Naive thymus-derived CD4-positive, alpha-beta T cell (primary cell): ENCODE measurements at places on chromosomes 3 and 15.

DNA sequence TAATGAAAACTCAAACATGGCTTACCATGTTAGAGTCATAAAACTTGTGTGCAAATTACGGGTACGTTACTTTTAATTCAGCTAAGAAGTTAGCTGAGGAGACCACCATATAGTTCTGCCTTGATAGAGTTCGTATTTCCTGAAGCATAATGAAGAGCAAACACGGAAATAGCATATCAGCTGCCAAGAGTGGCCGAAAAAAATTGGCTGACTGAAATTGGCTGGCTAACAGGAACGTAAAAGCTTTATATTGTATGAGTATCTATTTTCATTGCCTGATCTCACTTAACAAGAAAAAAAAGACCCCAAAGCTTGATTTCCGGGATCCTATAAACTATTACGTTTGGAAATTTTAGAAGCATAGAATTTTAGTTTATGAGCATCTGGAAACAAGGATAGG, 1222.9 kb downstream of the ZPLD1 start:
- H3K36me3 ChIP-seq: no peaks in the 10 kb centered on the region
- H3K27me3 ChIP-seq: no peaks in the 10 kb centered on the region
- DNase-seq: no peak
- no peak overlapping the region for H3K4me3 ChIP-seq

- H3K4me3 ChIP-seq: no peak overlapping the region
- H3K4me1 ChIP-seq: no peaks in the 10 kb centered on the region
- H3K36me3 ChIP-seq: no peaks in the 10 kb centered on the region
- H3K27me3 ChIP-seq: no peaks in the 10 kb centered on the region
- H3K27ac ChIP-seq: no peak overlapping the region
- DNase-seq: no peak
Observed at GRCh38 chr3:142007710-142008399, 131.4 kb downstream of the ATP1B3 start.

- no peaks in the 10 kb centered on the region for H3K27me3 ChIP-seq
- H3K27ac ChIP-seq: no peak overlapping the region
- no peak overlapping the region for H3K4me3 ChIP-seq
- no peaks in the 10 kb centered on the region for H3K4me1 ChIP-seq
Observed at GRCh38 chr3:169522595-169523529, 140.7 kb downstream of the MECOM start.

- H3K4me3 ChIP-seq: no peak overlapping the region
- no peak for DNase-seq
- H3K27ac ChIP-seq: no peak overlapping the region
- H3K4me1 ChIP-seq: no peaks in the 10 kb centered on the region
- no peaks in the 10 kb centered on the region for H3K27me3 ChIP-seq
- H3K36me3 ChIP-seq: no peaks in the 10 kb centered on the region
Observed at GRCh38 chr15:35477312-35478262, 68.4 kb downstream of the DPH6 start.

DNA sequence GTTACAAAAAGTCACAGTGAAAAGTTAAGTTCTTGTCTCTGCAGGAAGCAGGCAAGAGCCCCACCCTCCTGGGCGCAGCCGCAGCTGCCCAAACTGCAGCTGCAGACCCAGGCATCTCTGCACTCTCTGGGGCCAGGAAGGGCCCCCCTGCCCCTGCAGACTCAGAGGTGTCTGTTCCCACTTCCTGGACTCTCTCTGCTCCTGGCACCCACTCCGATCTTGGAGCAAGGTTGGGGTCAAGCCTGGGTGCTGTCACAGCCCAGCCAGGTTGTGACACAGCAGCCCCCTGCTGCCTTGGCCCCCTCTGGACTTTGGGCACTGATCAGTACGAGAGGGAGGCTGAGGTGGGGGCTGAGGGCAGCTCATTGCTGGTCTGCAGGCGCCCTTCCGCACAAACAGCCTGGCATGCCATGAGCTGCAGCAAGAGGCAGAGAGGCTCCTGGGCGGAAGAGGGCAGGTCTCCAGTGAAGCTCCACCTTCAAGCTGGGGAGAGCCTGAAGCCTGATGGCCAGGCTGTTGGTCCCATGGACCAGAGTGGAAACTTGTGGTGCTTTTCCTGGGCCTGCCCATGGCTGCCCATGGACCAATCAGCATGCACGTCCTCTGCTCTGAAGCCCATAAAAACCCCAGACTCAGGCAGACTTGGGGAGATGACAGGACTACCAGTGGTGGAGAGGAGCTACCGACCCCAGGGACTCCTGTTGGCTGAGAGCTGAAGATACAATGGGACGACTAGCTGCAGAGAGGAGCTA, 42.9 kb upstream of the LRRFIP2 start:
- H3K4me1 ChIP-seq: peaks cover 37% of the 10 kb centered on the region
- H3K36me3 ChIP-seq: no peaks in the 10 kb centered on the region
- peak overlapping the region; percentile 3 for H3K4me3 ChIP-seq
- H3K27ac ChIP-seq: peak overlapping the region; percentile 17
- DNase-seq: no peak

- no peak for DNase-seq
- no peak overlapping the region for H3K27ac ChIP-seq
- no peaks in the 10 kb centered on the region for H3K27me3 ChIP-seq
- H3K4me1 ChIP-seq: no peaks in the 10 kb centered on the region
- no peak overlapping the region for H3K4me3 ChIP-seq
- no peaks in the 10 kb centered on the region for H3K36me3 ChIP-seq
Observed at GRCh38 chr3:110067527-110067926, 730.2 kb upstream of the DPPA4 start.

DNA sequence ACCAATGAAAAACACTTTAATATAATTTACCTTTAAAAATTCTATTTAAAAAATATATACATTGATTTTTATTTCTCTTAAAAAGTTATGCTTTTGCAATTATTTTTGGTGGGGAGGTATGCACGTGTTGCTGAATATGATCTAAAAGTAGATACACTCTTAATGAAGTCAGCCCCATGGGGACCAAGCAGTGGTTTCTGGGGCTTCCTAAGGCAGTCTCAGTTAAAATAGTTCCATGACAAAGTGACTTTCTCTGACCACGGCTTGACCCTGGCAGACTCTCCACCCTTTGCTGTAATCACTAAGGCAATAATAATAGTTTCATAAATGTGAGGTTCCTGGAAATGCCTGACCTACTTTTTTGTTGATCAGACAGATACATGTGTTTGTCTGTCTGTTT, 50.4 kb downstream of the CCR4 start:
- H3K4me3 ChIP-seq: no peak overlapping the region
- H3K27me3 ChIP-seq: no peaks in the 10 kb centered on the region
- no peaks in the 10 kb centered on the region for H3K4me1 ChIP-seq
- no peak for DNase-seq
- no peak overlapping the region for H3K27ac ChIP-seq

DNA sequence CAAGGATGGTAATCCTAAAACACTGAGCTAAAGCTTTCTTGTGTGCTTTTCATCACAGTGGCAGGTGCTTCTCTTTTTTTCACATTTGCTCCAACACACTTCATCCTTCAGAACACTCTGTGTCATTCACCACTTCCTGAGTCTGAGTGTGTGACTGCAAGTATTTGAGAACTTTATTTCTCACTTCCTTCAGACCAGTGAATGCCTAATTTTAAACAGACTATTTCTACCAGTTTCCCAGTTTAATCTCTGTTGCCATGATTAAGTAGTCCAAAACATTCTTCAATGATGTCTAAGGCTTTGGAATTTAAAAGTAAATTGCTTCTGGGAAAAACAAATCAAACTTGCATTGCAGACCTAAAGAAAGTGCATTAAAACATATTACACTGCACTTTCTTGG, 541.2 kb downstream of the RBMS3 start:
- H3K27me3 ChIP-seq: peaks cover 3% of the 10 kb centered on the region
- H3K36me3 ChIP-seq: no peaks in the 10 kb centered on the region
- H3K27ac ChIP-seq: no peak overlapping the region
- H3K4me1 ChIP-seq: no peaks in the 10 kb centered on the region
- no peak for DNase-seq
- H3K4me3 ChIP-seq: no peak overlapping the region

GRCh38 chr3:11556851-11557644, 86.7 kb downstream of the VGLL4 start:
- H3K36me3 ChIP-seq: no peaks in the 10 kb centered on the region
- no peak for DNase-seq
- H3K27ac ChIP-seq: no peak overlapping the region
- H3K4me3 ChIP-seq: no peak overlapping the region
- no peaks in the 10 kb centered on the region for H3K4me1 ChIP-seq
- no peaks in the 10 kb centered on the region for H3K27me3 ChIP-seq

DNA sequence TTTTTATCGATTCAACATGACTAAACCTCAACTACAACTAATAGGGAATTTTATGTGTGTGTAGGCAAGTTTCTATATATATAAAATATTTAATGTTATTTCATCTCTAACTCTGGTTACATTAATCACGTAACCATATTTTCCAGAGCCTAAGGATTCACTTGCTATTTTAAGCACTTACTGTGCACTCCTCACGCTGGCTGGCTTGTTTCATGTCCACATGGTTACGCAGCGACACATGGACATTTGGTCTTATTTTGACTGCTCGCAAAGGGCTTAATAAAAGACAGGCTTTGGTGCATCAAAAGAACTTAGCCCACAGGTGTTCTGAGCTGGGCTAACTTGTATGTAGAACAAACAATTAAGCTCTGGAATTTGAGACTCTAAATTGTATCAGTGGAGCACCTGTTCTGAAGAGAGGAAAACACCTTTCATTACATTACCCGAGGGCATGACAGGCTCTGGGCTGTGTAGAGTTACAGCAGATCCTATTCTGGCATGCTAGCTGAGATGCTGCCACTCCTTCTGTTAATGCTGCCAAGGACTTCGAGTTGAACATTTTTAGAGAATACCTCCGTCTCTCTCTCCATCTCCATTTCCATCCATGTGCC, 130.0 kb upstream of the NR2F2 start:
- no peak overlapping the region for H3K27ac ChIP-seq
- H3K4me1 ChIP-seq: no peaks in the 10 kb centered on the region
- no peaks in the 10 kb centered on the region for H3K27me3 ChIP-seq
- DNase-seq: no peak

- H3K36me3 ChIP-seq: no peaks in the 10 kb centered on the region
- no peaks in the 10 kb centered on the region for H3K27me3 ChIP-seq
- DNase-seq: no peak
- no peak overlapping the region for H3K27ac ChIP-seq
- H3K4me3 ChIP-seq: no peak overlapping the region
Observed at GRCh38 chr15:87863152-87863551, 393.4 kb downstream of the NTRK3 start.

GRCh38 chr15:77546050-77546501, 86.6 kb downstream of the LINGO1 start:
- H3K4me3 ChIP-seq: no peak overlapping the region
- no peak for DNase-seq
- no peaks in the 10 kb centered on the region for H3K36me3 ChIP-seq
- H3K4me1 ChIP-seq: peaks cover 6% of the 10 kb centered on the region
- no peaks in the 10 kb centered on the region for H3K27me3 ChIP-seq
- H3K27ac ChIP-seq: no peak overlapping the region
